Right atrium auricular region (tissue), 2 donors: ENCODE measurements at places on chromosomes 7 and 10. TPM values are rescaled to one million over a fixed set of nuclear protein-coding genes. Genes with fewer than 3 reads are reported as not detected.

DNA sequence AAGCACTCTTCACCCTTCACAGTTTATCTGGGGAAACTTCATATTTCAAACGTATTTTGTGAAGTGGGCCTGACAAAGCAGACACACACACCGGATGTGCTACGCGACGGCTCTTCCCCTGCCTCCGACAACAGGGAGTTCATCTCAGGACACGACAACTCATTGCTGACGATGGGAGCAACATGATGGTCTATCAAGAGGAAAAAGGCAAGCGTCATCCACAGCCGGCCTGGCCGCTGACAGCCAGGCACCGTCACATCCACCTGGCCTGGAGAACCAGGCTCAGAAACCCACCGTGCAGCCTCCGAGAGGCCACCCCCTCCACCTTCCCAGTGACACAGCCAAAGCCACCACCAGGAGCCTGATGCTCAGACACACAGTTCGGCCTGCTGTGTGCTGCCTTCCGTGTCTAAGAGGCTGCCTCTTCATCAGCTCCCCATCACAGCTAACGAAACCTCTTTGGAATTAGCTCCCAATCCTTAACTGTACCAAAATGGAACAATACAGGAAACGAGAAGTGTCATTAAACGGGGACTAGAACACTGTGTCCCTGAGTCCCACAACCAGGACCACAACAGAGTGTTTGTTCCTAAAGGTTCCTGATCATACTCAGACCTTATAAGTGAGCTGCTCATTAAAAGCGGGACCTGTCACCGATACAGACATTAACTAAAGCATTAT is 76.7 kb downstream of the SFMBT2 start:
- DNase-seq: no peak
- H3K36me3 ChIP-seq: no peaks in the 10 kb centered on the region
- H3K27me3 ChIP-seq: no peaks in the 10 kb centered on the region

Gene TMEM254
- 8.8 TPM for total RNA-seq

DNA sequence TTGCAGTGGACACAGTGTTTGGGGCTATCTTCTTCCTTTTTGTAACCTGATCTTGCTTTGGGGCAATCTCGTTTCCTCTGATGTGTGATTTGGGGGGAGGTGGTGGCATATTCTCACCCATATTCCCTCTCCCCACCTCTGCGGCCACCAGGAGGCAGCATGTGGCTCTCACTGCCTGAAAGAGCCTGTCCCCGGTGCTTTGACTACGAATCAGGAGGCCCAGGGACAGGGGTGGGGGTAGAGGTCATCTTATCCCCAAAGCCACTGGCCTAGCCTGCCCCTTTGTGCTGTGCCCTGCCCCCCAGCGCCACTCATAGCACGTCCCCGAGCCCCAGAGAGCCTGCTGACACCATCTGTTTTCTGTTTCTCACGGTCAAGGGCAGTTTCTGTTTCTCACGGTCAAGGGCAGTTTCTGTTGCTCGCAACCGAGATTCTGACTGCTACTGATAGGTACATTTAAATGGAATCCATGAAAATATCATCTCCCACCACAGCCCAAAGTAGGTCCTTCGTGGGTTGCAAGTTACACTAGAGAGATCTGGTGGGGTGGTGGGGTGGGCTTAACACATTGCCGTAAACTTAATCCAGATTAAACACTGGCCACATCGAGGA is 28.2 kb downstream of the PHYH start:
- H3K4me1 ChIP-seq: no peaks in the 10 kb centered on the region
- DNase-seq: no peak
- H3K27ac ChIP-seq: peak overlapping the region; percentile 29

Gene SLC39A12
- total RNA-seq: not detected

DNA sequence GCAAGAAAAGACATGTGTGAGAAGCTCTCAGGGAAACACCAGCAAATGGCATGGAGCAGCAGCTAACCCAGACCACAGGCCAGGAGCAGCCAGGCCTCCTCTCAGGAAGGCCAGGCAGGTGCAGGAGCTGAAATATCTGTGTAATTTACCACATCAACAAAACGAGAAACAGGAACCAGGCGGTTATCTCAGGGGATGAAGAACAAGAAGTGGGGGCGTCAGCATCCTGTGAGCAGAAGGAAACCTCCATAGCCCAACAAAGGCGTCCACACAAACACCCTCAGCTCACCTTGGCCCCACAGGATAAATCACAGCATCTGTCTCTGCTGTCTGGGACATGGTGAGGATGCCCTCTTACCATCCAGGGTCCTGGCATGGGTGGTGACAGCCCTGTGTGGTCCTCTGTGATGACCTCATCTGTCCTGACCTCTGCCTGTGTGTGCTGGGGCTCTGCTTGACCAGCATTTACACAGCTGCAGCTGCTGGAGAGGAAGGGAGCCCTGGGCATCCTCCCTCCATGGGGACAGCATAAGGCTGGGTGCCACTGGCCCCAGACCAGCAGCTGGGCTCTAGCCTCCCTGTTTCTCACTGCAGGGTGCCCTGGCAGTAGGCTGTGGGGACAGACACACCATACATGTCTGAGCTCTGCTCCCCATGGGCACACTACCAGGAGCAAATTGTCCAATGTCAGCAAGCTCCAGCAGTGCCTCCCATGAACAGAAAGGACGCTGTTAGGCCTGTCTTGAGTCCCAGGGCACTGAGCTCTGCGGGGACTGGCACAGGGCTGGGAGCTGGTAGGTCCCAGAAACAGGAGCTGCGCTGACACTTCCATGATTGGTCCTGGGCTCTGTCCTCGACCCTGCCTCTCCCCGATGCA is 34.6 kb downstream of the ANXA8 start:
- H3K27me3 ChIP-seq: no peaks in the 10 kb centered on the region
- H3K4me1 ChIP-seq: no peaks in the 10 kb centered on the region
- H3K36me3 ChIP-seq: no peaks in the 10 kb centered on the region
- no peak for DNase-seq

DNA sequence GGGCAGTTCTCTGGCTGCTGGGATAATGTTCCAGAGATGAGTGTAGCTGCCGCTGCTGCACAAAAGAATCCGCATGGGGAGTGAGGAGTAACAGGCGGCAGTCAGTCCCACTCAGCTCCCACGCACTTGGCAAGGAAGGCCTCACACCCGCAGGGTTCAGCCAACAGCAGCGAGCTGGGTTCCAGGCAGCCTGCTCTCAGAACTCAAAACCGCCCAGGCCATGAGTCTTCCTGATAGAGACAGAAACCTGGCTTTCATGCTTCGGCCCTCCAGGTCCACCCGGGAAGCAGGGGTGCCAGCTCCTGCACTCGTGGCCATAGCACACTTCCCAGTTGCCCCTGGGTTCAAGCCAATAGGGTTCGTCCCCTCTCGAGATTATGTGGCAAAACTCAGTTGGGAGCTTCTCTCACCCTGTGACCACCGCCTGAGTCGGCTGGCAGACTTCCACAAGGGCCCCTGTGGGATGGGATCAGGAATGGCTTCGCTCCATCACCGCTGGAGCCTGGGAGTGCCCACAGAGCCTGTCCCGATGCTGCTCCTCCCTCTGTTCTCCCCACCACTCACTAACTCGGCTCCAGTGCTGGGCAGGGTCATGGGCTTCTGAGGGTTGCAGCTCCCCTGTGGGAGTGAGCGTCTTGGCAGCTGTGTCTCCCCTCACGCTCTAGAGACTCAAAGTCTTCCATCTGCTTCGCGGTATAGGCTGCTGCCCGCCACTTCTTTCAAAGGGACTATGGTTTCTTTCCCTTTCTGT is 20.6 kb downstream of the CLRN3 start:
- H3K4me1 ChIP-seq: no peaks in the 10 kb centered on the region
- no peaks in the 10 kb centered on the region for H3K27me3 ChIP-seq
- H3K27ac ChIP-seq: no peak overlapping the region
- no peaks in the 10 kb centered on the region for H3K36me3 ChIP-seq
- no peak overlapping the region for H3K4me3 ChIP-seq

Gene C10orf88
- 4.1 TPM for total RNA-seq

DNA sequence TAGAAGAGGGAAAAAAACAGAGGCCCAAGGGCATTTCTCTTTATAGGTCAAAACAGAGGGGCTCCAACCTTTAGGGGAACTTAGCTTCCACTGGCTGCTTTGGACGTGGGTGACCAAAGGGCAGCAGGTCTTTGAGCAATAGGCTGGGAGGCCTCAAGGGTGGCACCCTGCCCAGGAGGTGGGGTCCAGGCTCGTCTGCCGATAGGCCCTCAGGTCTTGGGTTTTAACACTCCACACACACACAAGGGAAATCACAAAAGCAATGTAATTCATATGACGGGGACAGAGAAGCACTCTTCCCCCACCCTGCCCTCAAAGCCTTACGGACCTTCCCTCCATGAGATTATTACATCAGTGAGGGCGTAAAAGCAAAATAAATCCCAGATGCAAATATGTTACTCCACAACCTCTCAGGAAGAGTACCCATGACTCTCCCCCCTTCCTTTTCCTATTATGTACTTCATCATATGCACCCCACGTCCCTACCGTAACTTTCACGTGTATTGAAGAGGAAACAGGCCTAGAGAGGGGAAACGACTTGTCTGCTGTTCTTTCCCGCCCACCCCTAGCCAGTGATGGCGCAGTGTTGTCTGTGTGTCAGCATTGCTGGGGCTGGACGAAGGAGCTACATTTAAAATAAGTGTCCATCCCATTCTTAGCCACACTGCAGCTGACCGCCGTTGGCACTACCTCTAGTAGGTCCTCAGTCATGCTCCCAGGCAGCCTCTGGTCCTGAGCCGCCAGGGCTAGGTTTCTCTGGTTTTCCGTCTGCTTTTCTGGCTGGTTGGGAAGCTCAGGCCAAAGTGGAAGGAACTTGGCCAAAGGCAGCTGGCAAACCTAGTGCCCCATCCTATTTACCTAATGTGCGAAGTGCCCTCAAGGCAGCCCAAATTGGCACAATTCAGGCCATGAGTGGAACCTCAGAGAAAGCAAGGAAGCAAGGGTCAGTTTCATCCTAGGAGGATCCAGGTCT is 2.1 kb downstream of the PCBD1 start:
- H3K36me3 ChIP-seq: peaks cover 20% of the 10 kb centered on the region
- H3K4me1 ChIP-seq: peaks cover 16% of the 10 kb centered on the region
- DNase-seq: no peak
- H3K27me3 ChIP-seq: no peaks in the 10 kb centered on the region
- H3K4me3 ChIP-seq: no peak overlapping the region

- no peaks in the 10 kb centered on the region for H3K27me3 ChIP-seq
- no peaks in the 10 kb centered on the region for H3K4me1 ChIP-seq
- H3K27ac ChIP-seq: no peak overlapping the region
- DNase-seq: no peak
- no peak overlapping the region for H3K4me3 ChIP-seq
These were observed 312.0 kb downstream of the DPP6 start for GRCh38 chr7:154364170-154364569.

DNA sequence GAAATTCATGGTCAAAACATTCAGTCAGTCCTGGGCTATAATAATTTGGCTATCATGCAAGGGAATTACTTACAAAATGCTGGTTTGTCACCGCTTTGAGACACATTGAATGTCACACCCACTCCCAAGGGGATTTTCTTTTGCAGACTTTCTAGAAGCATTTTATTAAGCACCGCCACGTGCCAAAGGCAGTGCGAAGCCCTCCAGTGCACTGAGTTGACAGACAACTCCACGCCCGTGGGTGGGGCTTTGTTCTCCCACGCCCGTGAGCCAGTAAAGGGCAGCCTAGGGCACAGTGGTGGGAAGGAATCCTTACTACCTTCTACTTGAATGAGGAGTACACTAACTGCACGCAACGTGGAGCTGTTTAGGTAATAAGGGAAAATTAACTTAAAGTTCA is 515.8 kb downstream of the KCNMA1 start:
- no peak overlapping the region for H3K4me3 ChIP-seq
- H3K4me1 ChIP-seq: no peaks in the 10 kb centered on the region

Gene TDRD1
- total RNA-seq: 0.12 TPM

GRCh38 chr7:56105508-56105907 is 768 bp downstream of the CHCHD2 start:
- DNase-seq: no peak
- H3K4me1 ChIP-seq: no peaks in the 10 kb centered on the region
- H3K4me3 ChIP-seq: peak overlapping the region; percentile 91
- no peaks in the 10 kb centered on the region for H3K27me3 ChIP-seq
- H3K27ac ChIP-seq: peak overlapping the region; percentile 92
- H3K36me3 ChIP-seq: peaks cover 38% of the 10 kb centered on the region

DNA sequence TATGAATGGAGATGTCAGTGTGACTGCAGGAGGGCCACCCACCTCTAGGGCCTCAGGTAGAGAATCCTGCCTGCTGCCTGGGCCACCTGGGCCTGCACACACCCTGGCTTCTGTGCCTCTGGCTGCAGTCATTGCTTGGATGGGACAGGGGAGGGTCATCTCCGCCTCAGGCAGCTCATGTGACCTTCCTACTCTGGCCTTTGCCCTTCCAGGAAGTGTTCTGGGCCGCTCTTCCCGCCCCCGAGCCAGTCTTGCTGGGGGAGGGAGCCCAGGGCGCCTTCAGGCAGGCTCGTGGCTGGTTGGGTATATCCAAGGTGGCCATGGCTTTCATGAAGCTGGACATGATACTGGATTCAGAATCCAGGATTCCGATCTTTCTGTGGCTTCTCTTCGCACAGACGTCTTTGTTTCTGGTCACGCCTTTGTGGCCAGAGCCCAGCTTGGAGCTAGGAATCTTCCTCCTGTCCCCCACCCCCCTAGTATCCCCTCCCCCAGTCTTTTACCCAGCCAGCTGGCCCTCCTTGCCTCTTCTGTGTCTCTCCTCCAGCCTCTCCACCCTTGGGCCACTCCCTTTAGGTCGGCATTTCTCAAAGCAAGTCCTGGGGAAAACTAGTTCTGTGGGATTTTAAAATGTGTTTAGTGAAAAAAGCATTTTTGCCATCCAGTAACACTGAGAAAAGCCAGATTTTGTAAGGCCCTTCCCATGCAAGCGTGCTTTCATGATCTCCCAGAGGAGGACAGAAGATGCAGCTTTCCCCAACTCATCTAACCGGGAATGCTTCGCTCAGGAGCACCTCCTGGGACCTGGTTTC is 119.6 kb downstream of the ZMIZ1 start:
- peaks cover 11% of the 10 kb centered on the region for H3K36me3 ChIP-seq
- H3K4me3 ChIP-seq: no peak overlapping the region
- H3K27me3 ChIP-seq: no peaks in the 10 kb centered on the region

DNA sequence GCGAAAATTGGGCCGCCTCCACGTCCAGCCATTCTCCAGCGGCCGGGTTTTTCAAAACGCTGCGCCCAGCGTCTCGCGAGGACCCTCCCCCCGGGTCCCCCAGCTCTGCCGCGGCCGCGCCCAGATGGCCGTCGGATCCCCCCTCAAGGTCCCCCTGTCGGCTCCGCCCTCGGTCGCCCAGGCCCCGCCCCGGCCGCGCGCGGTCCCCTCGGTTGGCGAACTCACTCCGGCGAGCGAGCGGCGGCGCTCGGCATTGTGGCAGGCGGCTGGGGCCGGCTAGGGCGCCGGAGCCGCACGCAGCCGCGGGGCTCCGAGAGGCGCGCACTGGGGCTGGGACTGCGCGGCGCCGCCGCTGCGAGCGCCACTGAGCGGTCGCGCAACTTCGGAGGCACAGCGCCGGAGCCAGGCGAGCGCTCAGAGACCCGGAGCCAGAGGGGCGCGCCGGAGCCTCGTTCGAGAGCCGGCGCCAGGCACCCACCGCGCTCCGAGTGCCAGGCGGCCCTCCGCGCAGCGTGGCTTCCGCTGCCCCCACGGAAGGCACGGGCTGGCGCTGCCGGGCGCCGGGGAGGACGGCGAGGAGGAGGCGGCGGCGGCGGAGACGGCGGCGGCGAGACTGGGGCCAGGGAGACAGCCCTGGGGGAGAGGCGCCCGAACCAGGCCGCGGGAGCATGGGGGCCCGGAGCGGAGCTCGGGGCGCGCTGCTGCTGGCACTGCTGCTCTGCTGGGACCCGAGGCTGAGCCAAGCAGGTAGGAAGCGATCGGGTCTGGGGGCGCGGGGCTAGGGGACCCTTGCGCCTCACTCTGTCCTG is at the start of gene UNC5B:
Gene UNC5B (plus strand): TSS at position 253 of the 809 bp plus-strand sequence. CDS start 416 bp downstream, at position 669.
- no peaks in the 10 kb centered on the region for H3K36me3 ChIP-seq
- H3K4me1 ChIP-seq: peaks cover 50% of the 10 kb centered on the region
- peak within 1 kb of the TSS; percentile 80 for H3K4me3 ChIP-seq
- peak; percentile 90 for DNase-seq
